ENCODE measurements at places on chromosomes 6 and 20. TPM values are rescaled to one million over a fixed set of nuclear protein-coding genes. Genes with fewer than 3 reads are reported as not detected.

DNA sequence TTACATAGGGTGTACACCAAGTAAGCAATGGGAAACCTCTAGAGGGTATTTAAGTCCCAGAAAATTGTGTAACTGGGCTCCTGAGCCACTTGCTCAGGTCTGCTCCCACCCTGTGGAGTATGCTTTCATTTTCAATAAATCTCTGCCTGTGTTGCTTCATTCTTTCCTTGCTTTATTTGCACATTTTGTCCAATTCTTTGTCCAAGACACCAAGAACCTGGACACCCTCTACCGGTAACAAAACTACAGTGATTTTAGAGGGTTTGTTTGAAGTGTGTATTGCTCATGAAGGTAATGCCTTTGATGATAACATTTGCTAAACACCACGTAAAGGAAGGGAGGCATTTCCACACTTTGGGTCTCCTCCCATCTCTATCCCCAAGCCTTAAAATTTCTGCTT is 46.2 kb downstream of the MYB start:
- no peaks in the 10 kb centered on the region for H3K27me3 ChIP-seq
- H3K4me3 ChIP-seq: no peak overlapping the region
- no peaks in the 10 kb centered on the region for H3K4me1 ChIP-seq
- H3K27ac ChIP-seq: no peak overlapping the region
- H3K36me3 ChIP-seq: no peaks in the 10 kb centered on the region
- no peak for DNase-seq

DNA sequence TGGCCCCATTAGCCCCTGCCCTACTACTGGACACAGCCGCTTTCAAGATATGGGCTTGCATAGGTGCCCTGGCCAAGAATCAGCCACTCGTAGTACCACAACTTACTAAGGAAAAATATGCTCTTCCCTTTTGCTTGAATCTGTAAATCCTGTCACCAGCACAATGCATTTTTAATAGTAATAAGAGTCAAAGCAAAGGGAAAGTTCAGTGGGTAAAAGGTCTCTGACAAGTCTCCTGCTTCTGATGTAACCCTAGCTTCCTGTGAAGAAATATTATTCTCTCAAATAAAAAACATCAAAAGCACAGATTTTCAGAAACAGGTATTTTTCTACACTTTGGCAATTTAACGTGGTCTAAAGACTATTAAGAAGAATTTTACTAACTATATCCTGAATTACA is 373.8 kb downstream of the GJA1 start:
- no peaks in the 10 kb centered on the region for H3K36me3 ChIP-seq
- H3K27me3 ChIP-seq: no peaks in the 10 kb centered on the region
- no peak overlapping the region for H3K27ac ChIP-seq
- no peaks in the 10 kb centered on the region for H3K4me1 ChIP-seq
- no peak for DNase-seq

GRCh38 chr6:100554228-100554627 is 89.5 kb upstream of the SIM1 start:
- no peak overlapping the region for H3K4me3 ChIP-seq
- H3K27me3 ChIP-seq: no peaks in the 10 kb centered on the region
- H3K27ac ChIP-seq: peak overlapping the region; percentile 44
- DNase-seq: no peak
- H3K4me1 ChIP-seq: no peaks in the 10 kb centered on the region

DNA sequence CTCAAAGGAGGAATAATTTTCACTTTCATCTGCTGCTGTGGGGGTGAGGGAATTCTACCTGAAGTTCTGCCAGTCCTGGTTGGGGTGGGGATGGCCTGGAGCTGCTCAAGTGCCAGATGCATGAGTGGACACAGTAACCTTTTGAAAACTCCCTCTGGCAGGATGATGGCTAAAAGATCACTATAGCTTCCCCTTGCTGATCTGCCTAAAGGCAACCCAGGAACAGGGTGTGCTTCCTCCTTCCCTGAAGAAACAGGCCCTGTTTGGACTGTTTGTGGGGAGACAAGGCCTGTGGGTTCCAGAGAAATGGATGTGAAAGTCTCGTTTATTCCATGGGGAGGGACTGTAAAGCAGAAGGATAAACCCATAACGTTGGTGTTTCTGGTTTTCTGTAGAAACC is 176.9 kb downstream of the DTNBP1 start:
- no peak overlapping the region for H3K27ac ChIP-seq
- H3K4me1 ChIP-seq: no peaks in the 10 kb centered on the region
- H3K36me3 ChIP-seq: no peaks in the 10 kb centered on the region
- DNase-seq: no peak
- no peaks in the 10 kb centered on the region for H3K27me3 ChIP-seq

DNA sequence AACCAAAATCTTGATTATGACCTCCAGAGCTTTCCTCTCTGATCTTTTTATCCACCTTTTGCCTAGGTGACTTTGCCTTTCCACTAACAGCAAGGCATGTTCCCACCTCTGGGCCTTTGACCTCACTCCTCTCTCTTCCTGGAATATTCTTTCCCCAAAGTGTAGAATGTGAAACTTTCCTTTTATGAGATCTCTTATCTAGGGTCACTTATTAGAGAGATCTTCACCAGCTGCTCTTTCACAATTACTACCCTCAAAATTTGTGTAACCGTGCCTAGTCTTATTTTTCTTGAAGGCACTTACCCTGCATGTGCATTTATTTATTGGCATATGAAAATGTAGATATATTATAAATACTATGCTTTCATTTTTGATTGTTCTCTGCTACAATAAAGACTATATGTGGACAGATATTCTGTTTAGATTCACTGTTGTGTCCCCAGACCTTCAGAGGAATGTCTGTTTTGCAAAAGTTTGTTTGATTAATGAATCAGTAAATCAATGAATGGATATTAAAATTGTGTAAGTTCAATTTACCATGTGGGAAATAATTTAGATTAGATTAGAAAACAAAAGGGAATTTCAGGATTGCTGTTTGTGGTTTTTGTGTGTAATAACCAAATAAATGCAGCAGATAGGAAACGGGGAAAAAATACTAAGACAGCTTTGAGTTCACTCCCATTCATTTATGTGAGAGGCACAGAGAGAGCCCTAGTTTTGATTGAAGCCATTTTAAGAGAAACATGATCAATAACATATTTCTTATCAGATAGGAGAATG is 207.0 kb downstream of the ADGB start:
- H3K4me3 ChIP-seq: no peak overlapping the region
- DNase-seq: no peak
- no peak overlapping the region for H3K27ac ChIP-seq
- H3K4me1 ChIP-seq: no peaks in the 10 kb centered on the region
- no peaks in the 10 kb centered on the region for H3K27me3 ChIP-seq

DNA sequence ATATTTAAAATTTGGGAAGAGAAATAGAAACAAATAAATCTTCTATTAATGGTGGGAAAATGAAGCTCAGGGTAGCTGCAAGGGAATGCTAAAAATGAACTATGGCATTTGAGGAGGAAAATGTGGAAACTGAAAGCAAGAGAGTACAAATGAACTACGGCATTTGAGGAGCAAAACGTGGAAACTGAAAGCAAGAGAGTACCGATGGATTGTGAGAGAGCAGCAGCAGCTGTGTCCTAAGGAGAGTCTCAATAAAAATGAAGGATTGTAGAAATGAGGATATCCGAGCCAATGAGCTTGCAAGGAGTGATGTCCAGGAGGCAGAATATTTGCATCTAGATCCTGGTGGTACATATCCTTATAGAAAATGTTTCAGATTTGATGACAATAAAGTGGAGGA is 547.1 kb upstream of the ZNF337 start:
- H3K4me1 ChIP-seq: no peaks in the 10 kb centered on the region
- no peaks in the 10 kb centered on the region for H3K27me3 ChIP-seq
- DNase-seq: no peak
- no peak overlapping the region for H3K4me3 ChIP-seq
- H3K27ac ChIP-seq: no peak overlapping the region

GRCh38 chr20:6698056-6698455 is 69.4 kb upstream of the BMP2 start:
- no peaks in the 10 kb centered on the region for H3K36me3 ChIP-seq
- peak; percentile 53 for DNase-seq
- H3K27me3 ChIP-seq: no peaks in the 10 kb centered on the region
- H3K4me1 ChIP-seq: peaks cover 31% of the 10 kb centered on the region
- H3K4me3 ChIP-seq: no peak overlapping the region

GRCh38 chr20:60490217-60491050 is 532.2 kb downstream of the CDH26 start:
- H3K4me3 ChIP-seq: no peak overlapping the region
- no peaks in the 10 kb centered on the region for H3K4me1 ChIP-seq
- no peak overlapping the region for H3K27ac ChIP-seq
- no peaks in the 10 kb centered on the region for H3K27me3 ChIP-seq
- DNase-seq: no peak

GRCh38 chr6:140180306-140180705 is 805.9 kb upstream of the CITED2 start:
- DNase-seq: no peak
- H3K4me1 ChIP-seq: no peaks in the 10 kb centered on the region
- no peak overlapping the region for H3K4me3 ChIP-seq
- H3K36me3 ChIP-seq: no peaks in the 10 kb centered on the region
- H3K27me3 ChIP-seq: no peaks in the 10 kb centered on the region

DNA sequence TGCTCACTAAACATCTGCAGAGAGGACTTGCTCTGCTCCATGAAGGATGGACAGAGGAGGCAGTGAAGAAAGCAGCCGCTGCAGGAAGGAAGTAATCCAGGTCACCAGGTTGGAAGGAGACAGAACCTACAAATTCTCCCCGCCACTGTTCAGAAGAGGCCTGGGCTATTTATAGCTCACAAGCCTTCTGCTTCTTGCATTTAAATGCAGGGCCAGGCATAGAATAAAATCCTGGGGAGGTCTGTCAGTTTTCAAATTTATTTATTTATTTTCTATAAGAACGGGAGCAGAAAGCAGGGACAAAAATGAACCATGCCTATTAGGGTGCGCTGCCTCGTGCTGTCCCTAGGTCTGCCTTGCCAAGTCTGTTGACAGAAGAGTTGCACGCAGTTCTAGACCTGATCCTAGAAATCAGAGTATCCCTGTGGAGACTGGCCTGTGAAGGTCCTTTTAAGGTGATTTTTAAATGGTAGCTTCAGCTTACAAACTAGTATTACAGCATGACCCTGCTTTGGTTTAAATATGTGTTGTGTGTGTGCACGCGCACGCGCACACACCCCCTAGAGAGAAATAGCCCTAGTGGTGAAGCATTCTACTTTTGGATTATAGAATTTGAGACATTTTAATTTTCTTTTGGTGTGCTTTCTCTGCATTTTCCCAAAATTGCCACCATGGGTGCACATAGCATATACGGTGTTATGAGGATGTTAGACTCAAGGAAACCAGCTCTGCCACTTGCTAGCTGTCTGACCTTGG is 19.5 kb downstream of the RIMS4 start:
- H3K4me1 ChIP-seq: no peaks in the 10 kb centered on the region
- no peak for DNase-seq
- H3K27ac ChIP-seq: no peak overlapping the region
- H3K36me3 ChIP-seq: no peaks in the 10 kb centered on the region

DNA sequence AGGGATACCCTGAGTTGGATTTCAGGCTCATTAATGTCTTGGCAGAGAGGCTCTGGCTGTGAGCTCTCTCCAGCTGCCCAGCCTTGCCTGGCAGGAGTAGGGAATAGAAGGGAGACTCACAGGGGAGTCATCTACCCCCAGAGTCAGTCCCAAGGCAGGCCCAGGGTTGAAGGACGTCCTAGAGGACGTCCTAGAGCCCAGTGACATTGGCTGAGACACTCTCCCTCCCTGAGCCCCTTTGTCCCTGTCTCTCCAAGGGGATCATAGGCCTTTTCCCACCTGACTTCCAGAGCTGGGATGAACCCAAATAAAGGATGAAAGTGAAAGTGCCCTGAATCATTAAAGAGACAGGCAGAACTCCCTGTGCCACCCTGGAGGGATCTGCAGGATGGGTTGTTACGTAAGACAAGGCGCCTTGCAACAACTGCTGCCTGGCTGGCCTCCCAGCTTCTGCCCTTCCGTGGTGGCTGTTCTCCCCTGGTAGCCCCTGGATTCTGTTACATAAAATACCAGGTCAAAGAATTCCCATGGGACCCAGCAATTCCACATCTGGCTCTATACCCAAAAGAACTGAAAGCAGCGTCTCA is 53.6 kb upstream of the SIRPA start:
- H3K27me3 ChIP-seq: no peaks in the 10 kb centered on the region
- DNase-seq: no peak
- H3K27ac ChIP-seq: no peak overlapping the region

- H3K4me1 ChIP-seq: no peaks in the 10 kb centered on the region
- no peak overlapping the region for H3K4me3 ChIP-seq
- no peaks in the 10 kb centered on the region for H3K36me3 ChIP-seq
- H3K27me3 ChIP-seq: no peaks in the 10 kb centered on the region
- no peak for DNase-seq
- H3K27ac ChIP-seq: no peak overlapping the region
These were observed 15.3 kb downstream of the TCFL5 start for GRCh38 chr20:62846166-62846890.

VGLL2 gene
- not detected for total RNA-seq

SYCP2L gene
- total RNA-seq: not detected

LY6G6D gene
- total RNA-seq: not detected

MAS1 gene
- total RNA-seq: not detected

COL11A2 gene
- 1.4 TPM for total RNA-seq

RBM24 gene
- total RNA-seq: 1.8 TPM

TPMT gene
- 27.5 TPM for total RNA-seq

MAPK13 gene
- 3.2 TPM for total RNA-seq

PRL gene
- total RNA-seq: not detected

KCNK5 gene
- 5.2 TPM for total RNA-seq

PNISR gene
- total RNA-seq: 26.8 TPM

SLC26A8 gene
- 0.12 TPM for total RNA-seq

OSTM1 gene
- total RNA-seq: 13.1 TPM

CGA gene
- not detected for total RNA-seq

ERMARD gene
- 11.1 TPM for total RNA-seq

RSPH4A gene
- total RNA-seq: not detected

ZHX3 gene
- 30.2 TPM for total RNA-seq
